Activated T-helper 2 cell treated with anti-CD3 and anti-CD28 coated beads, Interferon-gamma antibody, Interleukin-2, Interleukin-4, amounts not matched to agents 10 μg/mL and 5 μg/mL and 100 μg/mL, durations not matched to agents 14 hours and 24 hours and 36 hours (primary cell): ENCODE measurements at places on chromosomes 1 and 21. TPM values are rescaled to one million over a fixed set of nuclear protein-coding genes. Genes with fewer than 3 reads are reported as not detected.

- no peak for DNase-seq
Observed at GRCh38 chr1:228407106-228408040, 738 bp upstream of the TRIM11 start.

The SPATA46 gene
- total RNA-seq, result not detected in 2 replicates

The TMEM54 gene
- 0.66 and 1.5 TPM in 2 replicates for total RNA-seq

GRCh38 chr1:39646232-39647081 is 7.0 kb upstream of the HEYL start:
- DNase-seq, result no peak
